ENCODE measurements at places on chromosomes 12 and 14.

GRCh38 chr12:88529531-88530488, 50.5 kb downstream of the KITLG start:
- no peak for DNase-seq

DNA sequence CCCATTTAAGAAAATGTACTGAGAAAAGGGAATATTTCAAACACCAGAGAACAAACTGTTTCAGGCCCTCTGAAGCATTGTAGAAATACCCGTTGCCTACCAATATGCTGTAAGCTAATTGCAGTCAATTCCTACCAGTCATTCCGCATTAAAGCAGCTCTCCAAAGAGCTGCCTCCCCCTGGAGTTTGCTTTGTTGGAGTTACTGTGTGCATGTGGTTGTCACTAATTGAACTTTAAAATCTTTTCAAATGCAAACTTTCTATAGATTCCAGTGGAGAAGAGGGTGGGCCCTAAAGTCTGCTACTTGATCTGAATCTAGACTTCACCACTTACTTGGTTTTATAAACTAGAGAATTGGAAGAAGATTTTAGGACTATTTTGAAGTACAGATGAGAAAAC, 112.7 kb downstream of the PLXNC1 start:
- DNase-seq, result no peak

- DNase-seq, result no peak
These were observed 36.6 kb downstream of the RTL1 start for GRCh38 chr14:100866666-100867630.

- no peak for DNase-seq
These were observed 24.5 kb downstream of the ZNF891 start for GRCh38 chr12:133105620-133106019.

GRCh38 chr14:97458661-97459579, 661.7 kb downstream of the VRK1 start:
- DNase-seq, result no peak

GRCh38 chr14:69685716-69686115, 74.3 kb downstream of the SUSD6 start:
- no peak for DNase-seq

DNA sequence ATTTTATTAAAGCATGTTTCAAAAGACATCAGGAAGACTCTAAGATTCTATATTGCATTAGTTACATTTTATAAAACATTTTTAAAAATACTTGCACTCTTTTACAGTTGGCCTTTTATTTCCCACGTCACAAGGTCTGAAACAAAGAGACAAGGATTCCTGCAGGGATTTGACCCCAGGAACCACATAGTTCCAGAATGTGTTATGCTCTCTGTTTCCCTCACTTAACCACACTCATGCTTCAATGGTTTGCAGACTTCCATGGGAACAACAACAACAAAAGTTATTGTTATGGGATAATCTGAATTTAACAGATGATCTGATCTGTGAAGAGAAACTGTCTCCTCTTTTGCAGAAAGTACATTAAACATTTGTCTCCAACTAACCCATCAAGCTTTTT, 104.3 kb upstream of the PPFIA2 start:
- no peak for DNase-seq

DNA sequence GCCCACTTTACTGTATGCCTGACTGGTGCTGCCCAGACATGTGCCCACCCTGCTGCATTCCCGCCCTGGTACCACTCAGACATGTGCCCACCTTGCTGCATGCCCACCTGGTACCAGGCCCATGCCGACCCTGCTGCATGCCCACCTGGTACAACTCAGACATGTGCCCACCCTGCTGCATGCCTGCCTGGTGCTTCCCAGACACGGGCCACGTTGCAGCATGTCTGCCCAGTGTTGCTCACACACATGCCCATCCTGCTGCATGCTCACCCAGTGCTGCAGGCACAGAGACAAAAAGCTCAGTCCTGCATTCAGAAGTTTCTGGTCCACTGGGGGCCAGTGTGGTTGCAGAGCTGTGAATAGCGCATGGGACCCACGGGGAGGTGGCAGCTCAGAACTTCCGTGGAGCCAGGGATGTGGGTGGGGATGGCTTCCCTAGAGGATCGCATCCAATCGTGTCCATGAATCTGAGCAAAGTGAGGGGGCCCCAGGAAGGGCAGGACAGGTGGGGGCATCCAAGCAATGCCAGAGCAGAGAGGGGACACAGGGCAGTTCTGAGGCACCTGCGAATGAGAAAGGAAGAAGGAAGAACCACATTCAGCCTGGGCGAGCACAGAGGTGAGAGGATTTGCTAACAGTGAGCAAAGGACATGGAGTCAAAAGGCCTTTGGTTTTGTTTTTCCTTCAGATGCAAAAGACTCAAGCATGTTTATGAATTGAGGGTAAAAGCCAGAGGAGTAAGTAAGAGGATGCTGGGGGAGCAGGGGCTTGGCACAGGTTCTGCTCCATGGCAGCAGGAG, 175.9 kb upstream of the C14orf180 start:
- DNase-seq, result no peak

DNA sequence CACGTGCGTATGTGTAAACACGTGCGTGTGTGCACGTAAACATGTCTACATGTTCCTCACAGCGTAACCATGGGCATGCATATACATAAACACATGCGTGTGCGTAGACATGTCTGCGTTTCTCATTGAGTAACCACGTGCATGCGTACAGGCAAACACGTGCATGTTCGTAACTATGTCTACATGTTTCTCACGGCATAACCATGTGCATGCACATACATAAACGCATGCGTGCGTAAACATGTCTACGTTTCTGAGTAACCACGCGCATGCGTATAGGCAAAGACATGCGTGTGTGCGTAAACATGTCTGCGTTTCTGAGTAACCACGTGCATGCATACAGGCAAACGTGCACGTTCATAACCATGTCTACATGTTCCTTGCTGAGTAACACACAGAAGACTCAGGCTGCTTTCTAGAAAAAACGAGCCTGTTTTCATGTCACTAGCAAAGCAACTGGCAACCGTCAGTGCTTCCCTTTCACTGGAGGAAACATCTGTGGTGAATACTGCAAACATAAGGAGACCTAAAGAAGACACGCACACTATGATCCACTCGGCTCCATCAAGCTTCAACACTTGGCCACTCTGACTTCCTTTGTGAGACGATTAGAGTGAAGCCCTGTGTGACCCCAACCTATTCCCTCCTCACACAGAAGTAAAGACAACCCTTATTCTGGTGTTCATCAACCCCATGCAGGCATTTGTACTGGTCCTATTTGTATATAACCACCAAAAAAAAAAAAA, 28.8 kb downstream of the POLE start:
- no peak for DNase-seq

- no peak for DNase-seq
These were observed 892 bp downstream of the TCHP start for GRCh38 chr12:109900752-109901580.

GRCh38 chr14:28375295-28375694, 391.3 kb upstream of the FOXG1 start:
- DNase-seq, result peak; percentile 0

DNA sequence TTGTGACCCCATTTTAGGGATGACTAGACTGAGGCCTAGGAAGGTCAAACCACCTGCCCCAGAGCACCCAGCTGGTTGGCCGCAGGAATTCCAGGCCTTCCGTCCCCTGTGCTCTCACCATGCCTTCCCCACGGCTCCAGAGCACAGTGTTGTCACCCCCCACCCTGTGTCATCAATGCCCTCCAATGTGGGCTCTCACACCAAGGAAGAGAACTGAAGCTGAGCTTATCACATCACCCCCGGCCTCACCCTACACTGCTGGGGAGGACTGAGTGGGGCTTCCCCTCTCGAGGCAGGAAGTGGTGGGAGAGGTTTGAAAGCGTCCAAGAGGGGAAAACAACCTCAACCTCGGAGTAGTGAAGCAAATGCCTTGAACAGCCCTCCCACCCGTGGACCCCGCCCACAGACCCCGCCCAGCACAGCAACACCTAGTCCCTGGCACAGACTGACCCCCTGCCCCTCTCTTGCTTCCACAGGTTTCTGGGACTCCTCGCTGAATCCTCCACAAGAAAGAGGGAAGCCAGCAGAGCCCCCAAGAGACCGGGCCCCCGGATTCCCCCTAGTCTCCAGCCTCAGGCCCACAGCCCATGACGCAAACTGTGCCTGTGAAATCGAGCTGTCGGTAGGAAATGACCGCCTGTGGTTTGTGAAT, 97.2 kb downstream of the LGMN start:
- DNase-seq, result no peak

- DNase-seq, result no peak
These were observed 9.2 kb upstream of the RAD52 start for GRCh38 chr12:958588-959123.

- no peak for DNase-seq
These were observed 11.6 kb downstream of the RMST start for GRCh38 chr12:97474161-97474560.

DNA sequence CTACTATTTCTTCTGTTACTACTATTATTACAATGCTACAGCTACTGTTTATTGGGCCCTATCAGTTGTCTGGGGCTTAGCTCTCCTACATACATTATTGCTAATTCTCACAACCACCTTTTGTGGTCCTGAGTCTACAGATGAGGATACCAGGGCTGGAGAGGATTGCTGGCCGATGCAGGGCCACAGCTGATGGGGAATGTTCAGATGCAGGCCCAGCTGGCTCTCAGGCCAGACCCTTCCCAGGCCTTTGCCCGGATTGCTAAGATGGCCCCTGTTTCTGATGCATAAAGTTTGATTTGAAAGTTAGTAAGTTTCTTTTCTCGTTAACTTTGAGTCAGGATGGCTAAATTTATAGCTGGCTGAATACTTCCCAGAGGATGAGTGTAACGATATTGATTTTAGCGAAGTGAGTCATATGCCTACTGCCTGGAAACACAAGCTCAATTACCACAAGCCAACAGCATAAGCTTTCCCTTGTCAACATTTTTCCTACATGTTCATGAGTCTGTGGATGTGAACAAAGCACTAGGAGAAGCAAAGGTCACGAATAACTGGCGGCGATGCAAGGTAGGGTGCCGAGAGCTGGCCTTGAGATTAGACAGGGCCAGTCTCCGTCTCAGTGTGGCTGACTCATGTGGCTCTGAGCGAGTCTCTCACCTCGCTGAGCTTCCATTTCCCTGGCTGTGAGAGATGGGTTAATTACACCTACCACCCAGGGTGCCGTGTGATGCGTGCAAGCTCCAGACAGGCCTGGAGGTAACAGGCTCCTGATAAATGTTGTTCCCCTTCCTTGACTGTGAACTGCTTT, 111.0 kb downstream of the BEGAIN start:
- DNase-seq, result peak; percentile 23

DNA sequence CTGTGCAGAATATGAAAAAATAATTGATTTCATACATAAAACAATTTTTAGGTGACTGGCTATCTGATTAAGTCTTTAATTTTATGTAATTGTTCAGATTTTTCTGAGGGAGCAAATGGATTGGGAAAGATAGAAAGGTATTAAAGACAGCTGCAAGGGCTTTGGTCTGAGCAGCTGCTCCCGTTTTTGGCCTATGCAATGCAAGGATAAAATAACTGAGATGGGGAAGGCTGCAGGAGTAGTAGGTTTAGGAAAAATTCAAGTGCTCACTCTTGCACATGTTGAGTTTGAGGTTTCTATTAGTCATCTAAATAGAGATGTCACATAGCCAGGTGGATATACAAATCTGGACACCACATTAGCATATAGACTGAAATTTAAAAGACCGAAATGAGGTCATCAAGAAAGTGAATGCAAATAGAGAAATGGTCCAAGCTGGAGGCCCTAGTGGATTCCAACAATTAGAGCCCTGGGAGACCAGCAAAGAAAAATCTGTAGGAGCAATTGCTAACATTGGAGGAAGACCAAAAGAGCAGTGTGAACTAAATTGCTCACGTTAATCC, 144.0 kb downstream of the PPFIA2 start:
- no peak for DNase-seq

DNA sequence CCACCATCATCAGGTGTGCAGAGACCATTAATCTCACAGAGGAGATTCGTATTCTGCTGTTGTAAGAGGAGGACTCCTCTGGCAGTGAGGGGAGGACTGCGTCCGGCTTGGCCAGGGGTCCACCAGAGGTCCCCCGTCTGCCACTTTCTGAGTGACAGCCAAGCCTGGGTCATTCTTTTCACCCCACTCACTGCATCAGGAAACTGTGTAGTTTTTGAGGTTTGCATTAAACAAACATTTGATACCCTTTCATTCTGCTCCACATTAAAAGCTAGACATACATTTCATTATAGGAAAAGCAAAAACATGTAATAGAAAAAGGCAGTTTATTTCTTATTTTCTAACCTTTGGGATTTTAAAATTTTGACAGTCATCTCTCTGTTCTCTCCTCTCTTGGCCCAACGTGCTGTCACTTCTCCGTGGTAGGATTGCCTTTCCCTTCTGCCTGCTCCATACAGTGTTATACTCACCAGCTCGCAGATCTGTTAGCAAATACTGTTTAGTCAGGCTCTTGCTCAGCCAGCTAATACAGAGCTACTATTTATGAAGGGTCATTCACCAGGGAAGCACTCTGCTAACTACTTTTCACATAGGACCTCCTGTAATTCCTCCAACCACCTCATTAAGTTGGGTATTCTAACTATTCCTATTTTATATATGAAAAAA, 99.3 kb downstream of the PELI2 start:
- no peak for DNase-seq

GRCh38 chr14:68911594-68912227, 67.4 kb downstream of the ACTN1 start:
- peak; percentile 49 for DNase-seq

- DNase-seq, result no peak
These were observed 8.6 kb downstream of the EVL start for GRCh38 chr14:100073576-100074430.

DNA sequence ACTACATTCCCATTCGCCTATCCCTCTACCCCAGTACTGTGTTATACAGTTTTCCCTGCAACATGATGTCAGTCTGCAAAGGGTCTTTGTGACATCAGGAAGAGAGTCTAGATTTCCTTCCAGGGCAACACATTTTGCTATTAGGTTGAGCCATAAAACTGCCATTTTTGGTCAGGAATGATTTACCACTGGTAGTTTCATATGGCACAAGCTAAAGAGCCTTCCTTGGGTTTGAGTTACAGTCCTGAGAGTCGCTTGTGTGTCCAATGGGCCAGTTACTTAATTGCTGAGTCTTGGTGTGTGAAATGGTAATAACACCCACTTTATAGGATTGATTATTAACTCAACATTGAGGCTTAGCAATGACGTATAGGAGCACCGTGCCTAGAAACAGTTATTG, 22.6 kb upstream of the AMIGO2 start:
- DNase-seq, result no peak

- no peak for DNase-seq
These were observed 37.5 kb downstream of the ZFC3H1 start for GRCh38 chr12:71626098-71626497.

All from AG09319 (cell line).